ENCODE measurements at places on chromosomes 4 and X. TPM values are rescaled to one million over a fixed set of nuclear protein-coding genes. Genes with fewer than 3 reads are reported as not detected.

GRCh38 chrX:97490656-97491055 is 606.9 kb downstream of the RPA4 start:
- DNase-seq = no peak

ANXA3 gene
- 11.8 TPM for total RNA-seq

PAGE5 gene
- total RNA-seq = not detected

AIMP1 gene
- 19.4 TPM for total RNA-seq

SMIM43 gene
- not detected for total RNA-seq
